NCI-H2081 treated with DMSO at 0.1 percent for 48 hours (cell line): ENCODE measurements at places on chromosomes 11 and 22.

- no peak for DNase-seq
Observed at GRCh38 chr11:122140500-122140899, 24.5 kb upstream of the BLID start.

DNA sequence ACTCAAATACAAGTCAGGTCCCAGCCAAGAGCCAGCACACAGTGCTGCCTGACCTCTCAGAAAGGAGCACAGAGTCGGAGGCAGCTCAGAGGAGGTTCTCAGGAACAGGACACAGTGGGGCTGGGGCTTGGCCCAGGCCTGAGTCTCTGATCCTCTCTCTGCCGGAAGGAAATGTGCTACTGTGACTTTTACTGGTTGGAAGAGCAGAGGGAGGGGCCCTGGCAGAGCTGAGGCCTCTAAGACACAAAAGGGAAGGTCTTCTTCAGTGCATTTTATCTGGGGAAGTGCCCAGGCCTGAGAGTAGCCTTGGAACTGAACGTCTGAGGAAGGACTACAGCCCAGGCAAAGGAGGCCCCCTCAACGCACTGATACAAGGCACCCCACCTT, 16.2 kb upstream of the CASTOR1 start:
- no peak for DNase-seq

DNA sequence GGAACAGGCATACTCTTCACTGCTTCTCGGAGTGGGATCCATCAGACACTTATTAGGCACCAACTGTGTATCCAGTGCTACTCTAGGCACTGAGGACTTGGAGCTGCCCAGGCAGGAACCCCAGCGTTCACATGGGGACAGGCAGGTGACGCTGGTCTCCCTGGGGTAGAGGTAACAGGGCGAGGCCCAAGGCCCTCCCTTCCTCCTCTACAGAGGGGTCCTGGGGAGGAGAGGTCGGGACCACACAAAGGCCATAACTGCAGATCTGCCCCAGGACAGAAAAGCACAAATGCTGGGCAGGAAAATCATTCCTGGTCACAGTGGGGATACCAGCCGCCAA, 262.2 kb downstream of the BRD1 start:
- DNase-seq = no peak

DNA sequence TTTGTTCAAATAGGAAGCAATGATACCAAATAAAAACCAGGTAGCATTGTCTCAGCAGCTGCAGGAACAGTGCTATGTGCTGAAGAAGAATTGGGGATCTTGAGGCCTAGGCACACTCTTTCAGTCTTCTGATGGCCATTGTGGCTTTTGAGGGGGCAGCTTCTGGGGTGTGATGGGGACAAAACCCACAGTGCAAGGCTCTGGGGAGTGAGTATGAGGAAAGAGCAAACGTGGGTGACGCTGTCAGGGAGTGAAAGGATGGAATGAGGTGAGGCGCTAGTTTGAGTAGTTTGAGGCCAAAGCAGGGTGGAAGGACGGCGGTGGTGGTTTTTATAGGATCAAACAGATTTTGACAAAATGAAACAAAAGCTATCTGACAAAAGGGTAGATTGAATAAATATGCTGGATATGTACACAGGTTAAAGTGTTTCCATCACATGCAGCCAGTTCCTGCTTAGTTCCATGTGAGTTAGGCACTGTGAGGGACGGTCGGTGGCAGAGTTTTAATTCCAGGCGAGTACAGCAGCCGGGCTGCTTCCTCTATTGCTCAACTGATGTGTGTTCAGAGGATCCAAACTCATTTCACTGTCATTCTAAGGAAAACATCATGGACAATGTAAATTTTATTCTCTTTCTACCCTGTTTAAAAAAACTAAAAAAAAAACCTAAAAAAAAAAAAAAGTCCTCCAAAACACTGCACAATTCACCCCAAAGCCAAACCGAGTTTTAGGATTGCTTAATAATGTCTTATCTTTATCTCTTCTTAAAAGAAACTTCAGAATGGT, 18.9 kb downstream of the ADAMTS15 start:
- no peak for DNase-seq

GRCh38 chr11:118283037-118283636, 19.0 kb upstream of the MPZL2 start:
- DNase-seq = no peak

GRCh38 chr22:38953577-38954413, 3.6 kb upstream of the APOBEC3A start:
- no peak for DNase-seq

DNA sequence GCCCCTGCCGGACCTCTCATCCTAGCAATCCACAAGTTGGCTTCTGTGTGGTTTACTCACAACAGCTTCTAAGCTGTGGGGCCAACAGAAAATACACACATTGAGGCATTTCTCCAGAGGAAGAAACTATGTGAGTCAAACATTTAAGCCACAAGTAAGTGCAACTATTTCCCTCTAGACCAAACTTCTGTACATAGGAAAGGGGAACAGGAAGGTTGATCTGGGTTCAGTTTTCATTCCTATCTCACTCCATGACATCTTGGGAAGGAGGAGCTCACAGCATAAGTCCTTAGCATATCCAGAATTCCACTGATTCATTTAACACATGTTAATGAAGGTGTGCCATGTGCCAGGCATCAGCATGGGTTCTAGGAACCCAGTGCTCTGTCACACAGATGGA, 72.8 kb upstream of the PICALM start:
- DNase-seq = no peak

DNA sequence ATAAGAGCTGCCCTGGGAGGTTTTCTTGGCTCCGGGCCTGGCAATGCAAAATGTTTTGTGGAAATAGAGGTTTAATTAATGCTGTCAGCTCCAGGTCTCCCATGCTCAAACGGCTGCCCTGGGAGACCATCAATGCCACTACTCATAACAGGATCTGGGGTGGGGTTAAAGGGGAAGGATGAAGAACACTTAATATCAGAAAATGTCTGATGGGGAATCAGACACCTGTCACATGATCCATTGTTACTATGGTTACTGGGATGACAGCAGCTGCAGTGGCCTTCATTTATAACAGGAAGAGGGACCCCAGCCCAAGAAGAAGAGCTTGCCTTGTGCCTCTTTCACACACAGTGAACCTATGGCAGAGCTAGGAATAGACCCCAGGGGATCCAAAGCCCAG, 2.2 kb upstream of the SYT13 start:
- no peak for DNase-seq

DNA sequence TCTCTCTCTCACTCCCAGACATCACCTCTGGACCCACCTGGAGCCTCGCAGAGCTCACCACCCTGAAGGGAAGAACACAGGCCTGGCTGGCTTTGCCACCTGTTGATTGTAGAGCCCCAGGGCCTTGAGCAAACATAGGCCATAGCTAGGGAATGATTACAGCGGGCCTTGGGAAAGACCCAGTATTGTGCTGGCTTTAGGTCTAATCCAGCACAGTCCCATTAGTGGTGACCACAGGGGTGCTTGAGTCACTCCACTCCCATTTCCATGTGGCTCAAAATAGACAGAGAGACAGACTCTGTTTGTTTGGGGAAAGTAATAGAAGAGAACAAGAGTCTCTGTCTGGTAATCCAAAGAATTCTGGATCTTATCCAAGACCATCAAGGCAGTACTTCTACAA, 42.7 kb upstream of the FAM181B start:
- DNase-seq = no peak

- no peak for DNase-seq
Observed at GRCh38 chr22:41799486-41800347, 762 bp upstream of the CCDC134 start.

GRCh38 chr11:2382936-2383851, 6.1 kb downstream of the CD81 start:
- DNase-seq = no peak

DNA sequence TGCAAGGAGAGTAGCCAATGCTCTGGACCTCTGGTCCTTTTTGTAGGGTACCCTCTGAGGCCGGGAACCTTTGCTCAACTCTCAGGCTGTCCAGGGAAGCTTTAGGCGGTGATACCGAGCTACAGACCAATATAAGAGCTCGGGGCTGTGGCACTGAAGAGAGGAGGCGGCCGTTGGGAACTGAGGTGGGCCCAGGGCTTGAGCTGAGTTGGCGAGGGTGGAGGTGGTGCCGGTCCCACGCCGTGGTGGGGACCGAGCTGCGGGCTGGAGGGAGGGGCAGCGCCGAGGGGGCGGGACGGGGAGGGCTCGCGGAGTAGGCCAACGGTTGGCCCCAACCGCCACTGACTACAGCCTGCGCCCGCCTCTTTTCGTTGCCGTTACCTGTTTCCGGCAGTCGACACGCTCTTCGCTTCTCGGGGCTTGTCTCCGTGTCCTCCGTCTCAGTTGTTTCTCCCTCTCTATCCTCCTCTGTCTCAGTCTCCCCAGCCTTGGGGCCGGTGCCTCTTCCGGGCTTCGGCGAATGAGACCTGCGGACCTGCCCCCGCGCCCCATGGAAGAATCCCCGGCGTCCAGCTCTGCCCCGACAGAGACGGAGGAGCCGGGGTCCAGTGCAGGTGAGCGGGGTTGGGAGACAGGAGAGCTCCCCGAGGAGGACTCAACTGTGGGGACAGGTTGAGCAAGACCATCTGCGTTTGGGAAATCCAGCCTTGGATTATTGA, at the start of gene NEU3:
NEU3 (plus strand) TSS at position 393 of the 719 bp plus-strand sequence; CDS start at position 521, 128 bp downstream.
- DNase-seq = peak; percentile 57

GRCh38 chr11:3916962-3917361, 61.5 kb downstream of the STIM1 start:
- DNase-seq = no peak

DNA sequence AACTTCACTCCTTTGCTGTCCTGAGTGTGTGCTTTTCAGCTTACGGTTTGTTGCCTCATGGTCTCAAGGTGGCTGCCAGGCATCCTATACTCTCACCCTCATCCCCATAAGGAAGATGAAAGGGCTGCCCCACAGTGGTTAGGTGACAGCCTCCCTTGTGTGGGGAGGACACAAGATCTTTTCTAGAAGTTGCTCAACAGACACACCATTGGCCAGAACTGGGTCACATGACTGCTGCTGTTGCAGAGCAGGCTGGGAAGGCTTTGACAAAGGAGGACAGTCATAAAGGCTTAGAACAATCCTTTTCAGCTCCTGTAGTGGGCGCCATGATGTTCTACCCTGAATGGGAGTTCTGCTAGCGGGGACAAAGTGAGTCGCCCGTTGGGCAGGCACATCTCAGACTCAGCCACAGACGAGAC, 69.7 kb upstream of the RASD2 start:
- no peak for DNase-seq
